Left ventricle myocardium inferior (tissue), 1 donor: ENCODE measurements at places on chromosomes 7 and 10.
A peak's percentile ranks its signal among the peaks of the same experiment; 100 is the strongest.

DNA sequence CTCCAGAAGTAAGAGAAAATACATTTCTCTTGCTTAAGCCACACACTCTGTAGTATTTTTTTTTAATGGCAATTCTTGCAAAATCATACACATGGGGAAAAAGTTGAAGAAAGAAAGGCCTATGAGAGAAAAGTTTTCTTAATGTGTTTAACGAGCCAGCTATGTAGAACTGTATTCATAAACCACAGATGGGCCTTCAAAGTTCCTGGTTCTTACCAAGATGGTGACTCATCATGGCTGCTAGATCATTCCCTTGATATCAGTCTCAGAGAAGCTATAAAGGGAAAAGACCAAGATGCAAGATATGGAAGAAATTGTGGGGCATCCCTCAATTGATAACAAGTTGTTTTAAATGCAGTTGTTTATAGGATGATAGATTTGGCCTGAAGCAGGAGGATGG, 992.7 kb upstream of the MBL2 start:
- no peaks in the 10 kb centered on the region for H3K4me1 ChIP-seq
- no peak overlapping the region for H3K27ac ChIP-seq
- no peak for DNase-seq
- no peak overlapping the region for H3K4me3 ChIP-seq
- H3K36me3 ChIP-seq = no peaks in the 10 kb centered on the region
- H3K27me3 ChIP-seq = no peaks in the 10 kb centered on the region

DNA sequence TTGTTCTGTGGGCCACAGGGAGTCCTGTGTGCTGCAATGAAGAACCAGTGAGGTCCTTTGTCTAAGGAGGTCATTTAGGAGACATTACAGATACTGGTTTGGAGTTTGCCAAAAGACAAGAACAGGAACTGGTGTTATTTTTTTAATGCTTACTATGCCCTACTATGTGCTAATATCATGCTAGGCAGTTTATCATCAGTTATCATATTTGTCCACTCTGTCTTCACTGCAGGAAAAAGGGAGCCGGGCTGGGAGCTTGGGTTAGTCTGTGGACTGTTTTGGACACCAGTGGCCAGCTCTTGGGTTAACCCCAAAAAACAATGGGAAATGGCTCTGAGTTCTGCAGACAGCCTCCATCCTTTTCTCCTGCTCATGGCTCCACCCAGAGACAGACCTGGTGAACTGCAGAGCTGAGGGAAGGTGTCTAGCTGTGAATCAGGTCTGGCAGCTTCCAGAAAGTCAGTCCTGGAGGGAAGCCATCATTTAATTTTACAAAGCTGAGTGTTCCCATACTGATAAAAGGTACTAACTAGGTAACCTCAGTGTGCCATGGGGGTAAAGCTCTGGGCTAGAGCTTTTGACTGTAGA, 101.2 kb upstream of the ZNF746 start:
- no peak for DNase-seq
- no peaks in the 10 kb centered on the region for H3K27me3 ChIP-seq
- peaks cover 57% of the 10 kb centered on the region for H3K36me3 ChIP-seq
- H3K27ac ChIP-seq = peak overlapping the region; percentile 19
- peaks cover 29% of the 10 kb centered on the region for H3K4me1 ChIP-seq
- H3K4me3 ChIP-seq = no peak overlapping the region

DNA sequence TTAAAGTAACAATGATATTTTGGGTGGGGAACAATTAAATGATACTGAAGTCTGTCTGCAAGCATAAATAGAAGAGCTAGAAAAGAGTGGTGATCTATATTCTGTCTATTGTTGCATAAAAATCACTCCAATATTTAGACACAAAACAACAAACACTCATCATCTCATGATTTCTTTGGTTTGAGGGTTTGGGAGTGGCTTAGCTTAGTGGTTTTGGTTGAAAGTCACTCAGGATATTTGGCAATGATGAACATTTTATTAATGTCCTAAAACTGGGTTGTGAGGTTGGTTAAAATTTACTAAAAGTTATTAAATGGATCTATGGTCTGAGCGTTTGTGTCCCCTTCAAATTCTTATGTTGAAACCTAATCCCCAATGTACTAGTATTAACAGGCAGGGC, 54.7 kb upstream of the EGFR start:
- no peaks in the 10 kb centered on the region for H3K36me3 ChIP-seq
- H3K4me1 ChIP-seq = no peaks in the 10 kb centered on the region
- H3K27me3 ChIP-seq = peaks cover 9% of the 10 kb centered on the region
- DNase-seq = no peak
- H3K4me3 ChIP-seq = no peak overlapping the region

- no peak for DNase-seq
- H3K4me3 ChIP-seq = no peak overlapping the region
- H3K27ac ChIP-seq = no peak overlapping the region
- peaks cover 14% of the 10 kb centered on the region for H3K27me3 ChIP-seq
Observed at GRCh38 chr7:149329265-149329664, 67.3 kb downstream of the ZNF783 start.

- no peaks in the 10 kb centered on the region for H3K4me1 ChIP-seq
- no peaks in the 10 kb centered on the region for H3K36me3 ChIP-seq
- H3K27ac ChIP-seq = no peak overlapping the region
- H3K4me3 ChIP-seq = no peak overlapping the region
- no peak for DNase-seq
- H3K27me3 ChIP-seq = peaks cover 25% of the 10 kb centered on the region
Observed at GRCh38 chr7:39075210-39075609, 97.5 kb downstream of the POU6F2 start.

DNA sequence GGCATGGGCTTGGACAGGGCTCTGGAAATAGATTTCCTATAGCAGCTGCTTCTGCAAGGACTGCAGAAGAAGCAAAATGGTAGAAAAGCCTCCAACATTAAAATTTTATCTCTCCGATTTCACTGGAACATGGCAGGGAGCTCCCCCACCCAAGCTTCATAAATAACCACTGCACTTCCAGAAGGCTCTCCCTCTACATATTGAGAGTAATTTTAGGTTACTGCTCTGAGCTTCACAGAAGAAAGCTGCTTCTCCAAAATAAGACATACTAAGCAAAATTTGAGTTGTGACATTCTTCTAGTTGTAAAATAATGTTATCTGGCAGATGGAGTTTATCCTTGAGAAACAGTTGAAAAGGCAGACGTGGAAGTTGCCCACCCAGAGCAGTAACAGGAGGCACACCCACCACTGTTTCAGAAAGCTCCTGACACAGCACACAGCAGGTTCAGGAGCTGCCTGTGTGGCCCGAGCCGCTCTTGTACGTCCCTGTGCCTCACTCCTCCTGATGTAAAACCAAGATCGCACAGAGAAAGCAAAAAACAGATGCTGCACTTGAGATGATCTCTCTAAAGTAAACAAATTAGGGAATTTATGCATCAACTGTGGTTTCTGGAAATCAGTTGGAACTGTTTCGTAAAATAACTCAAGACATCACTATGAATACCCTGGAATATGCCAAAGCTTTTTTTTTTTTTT, 621.0 kb downstream of the PARD3 start:
- DNase-seq = no peak
- no peak overlapping the region for H3K27ac ChIP-seq
- no peaks in the 10 kb centered on the region for H3K4me1 ChIP-seq
- H3K36me3 ChIP-seq = no peaks in the 10 kb centered on the region
- H3K27me3 ChIP-seq = no peaks in the 10 kb centered on the region

- peaks cover 58% of the 10 kb centered on the region for H3K4me1 ChIP-seq
- peak overlapping the region; percentile 96 for H3K27ac ChIP-seq
- peak overlapping the region; percentile 92 for H3K4me3 ChIP-seq
- no peaks in the 10 kb centered on the region for H3K27me3 ChIP-seq
- H3K36me3 ChIP-seq = no peaks in the 10 kb centered on the region
Observed at GRCh38 chr10:986881-987619, 1.2 kb upstream of the GTPBP4 start.
